ENCODE measurements at places on chromosomes 4 and X.

DNA sequence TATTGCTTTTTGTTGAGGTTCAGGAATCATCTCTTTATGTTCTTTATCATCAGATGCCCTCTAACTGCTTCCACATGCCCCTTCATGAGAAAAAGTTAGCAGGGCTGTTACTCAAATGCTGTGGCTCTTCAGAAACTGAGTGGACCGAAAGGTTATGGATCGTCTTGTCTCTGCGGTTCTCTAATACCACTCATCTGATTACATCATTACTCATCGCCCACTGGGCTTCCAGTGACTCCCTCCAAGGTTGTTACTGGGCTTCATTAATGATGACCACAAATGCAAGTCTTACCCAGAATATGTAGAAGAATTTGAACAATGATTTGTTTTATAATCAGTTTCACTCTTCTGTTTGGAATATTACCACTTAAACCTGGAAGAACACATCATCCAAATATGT is 67.7 kb downstream of the RWDD4 start:
- DNase-seq = peak; percentile 35

DNA sequence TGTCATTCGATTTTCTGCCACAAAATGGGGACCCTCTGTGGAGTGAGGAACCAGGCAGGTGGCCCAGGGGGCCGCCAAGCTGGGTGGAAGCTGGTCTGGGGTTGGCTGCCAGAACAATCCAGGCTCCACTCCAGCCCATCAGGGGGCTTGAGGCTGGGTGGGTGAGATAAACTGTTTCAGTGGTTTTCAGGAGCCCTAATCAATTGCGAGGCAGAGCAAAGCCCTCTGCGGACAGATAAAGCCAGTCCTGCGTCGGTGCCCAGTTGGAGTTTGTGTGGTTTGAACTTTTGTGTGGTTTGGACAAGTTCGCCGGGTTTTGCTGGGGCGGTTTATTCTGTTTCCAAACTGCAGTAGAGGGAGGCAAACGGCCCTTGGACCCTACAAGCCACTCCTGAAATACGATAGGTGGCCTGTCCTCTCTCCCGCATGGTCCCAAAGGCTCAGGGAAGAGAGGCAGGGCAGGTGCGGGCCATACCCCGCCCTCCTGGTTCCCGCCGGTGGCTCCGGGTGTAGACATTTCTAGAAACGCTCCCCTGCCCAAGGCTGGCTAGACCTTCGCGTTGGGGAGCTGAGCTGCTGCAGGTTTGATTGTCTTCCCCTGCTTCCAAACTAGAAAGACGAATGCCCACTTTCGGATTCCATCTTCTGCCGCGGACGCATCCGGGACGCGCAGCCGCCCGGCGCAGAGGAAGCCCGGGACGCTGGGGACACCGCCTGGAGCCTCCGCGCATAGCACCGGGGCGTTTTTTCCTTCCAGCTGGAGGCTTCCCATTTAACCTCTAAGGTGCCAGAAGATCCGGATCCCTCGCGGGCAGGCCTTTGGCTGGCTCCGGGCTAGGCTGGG is 169.0 kb upstream of the BCOR start:
- DNase-seq = peak; percentile 58

DNA sequence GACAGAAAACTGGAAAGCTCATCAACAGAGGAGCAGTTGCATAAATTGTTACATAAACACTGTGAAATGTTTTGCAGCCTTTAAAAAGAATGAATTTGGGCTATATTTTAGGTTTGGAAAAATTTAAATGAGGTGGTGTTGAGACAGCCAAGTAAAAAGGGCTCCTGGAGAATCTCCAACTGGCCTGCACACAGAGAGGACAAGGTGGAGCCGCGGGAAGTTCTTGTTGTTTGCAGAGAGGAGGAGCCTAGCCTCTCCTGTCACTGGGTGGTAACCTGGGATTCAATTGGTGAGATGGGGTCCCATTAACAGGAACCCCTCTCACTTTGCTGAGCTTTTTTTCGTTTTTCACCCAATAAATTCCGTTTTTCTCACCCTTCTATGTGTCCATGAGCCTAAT is 13.4 kb downstream of the GIMD1 start:
- no peak for DNase-seq

- DNase-seq = no peak
These were observed 31.3 kb downstream of the NYX start for GRCh38 chrX:41478381-41478911.

DNA sequence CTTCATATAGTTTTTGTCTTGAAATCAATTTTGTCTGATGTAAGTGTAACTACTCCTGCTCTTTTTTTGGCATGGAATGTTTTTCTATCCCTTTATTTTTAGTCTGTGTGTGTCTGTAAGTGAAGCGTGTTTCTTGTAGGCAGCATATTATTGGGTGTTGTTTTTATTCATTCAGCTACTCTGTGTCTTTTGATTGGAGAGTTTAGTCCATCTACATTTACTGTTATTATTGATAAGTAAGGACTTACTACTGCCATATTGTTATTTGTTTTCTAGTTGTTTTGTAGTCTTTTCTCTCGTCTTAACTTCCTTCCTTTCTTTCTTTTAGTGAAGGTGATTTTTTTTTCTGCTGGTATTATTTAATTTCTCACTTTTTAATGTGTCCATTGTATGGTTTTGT is 30.5 kb upstream of the TMLHE start:
- DNase-seq = no peak

- no peak for DNase-seq
These were observed 13.6 kb downstream of the TLR6 start for GRCh38 chr4:38842994-38843393.

- peak; percentile 75 for DNase-seq
These were observed 38.2 kb downstream of the NHS start for GRCh38 chrX:17413228-17413627.

- DNase-seq = no peak
These were observed 17.6 kb upstream of the PRDM8 start for GRCh38 chr4:80179637-80180161.

GRCh38 chrX:373641-374471 is 12.9 kb downstream of the PPP2R3B start:
- DNase-seq = no peak

DNA sequence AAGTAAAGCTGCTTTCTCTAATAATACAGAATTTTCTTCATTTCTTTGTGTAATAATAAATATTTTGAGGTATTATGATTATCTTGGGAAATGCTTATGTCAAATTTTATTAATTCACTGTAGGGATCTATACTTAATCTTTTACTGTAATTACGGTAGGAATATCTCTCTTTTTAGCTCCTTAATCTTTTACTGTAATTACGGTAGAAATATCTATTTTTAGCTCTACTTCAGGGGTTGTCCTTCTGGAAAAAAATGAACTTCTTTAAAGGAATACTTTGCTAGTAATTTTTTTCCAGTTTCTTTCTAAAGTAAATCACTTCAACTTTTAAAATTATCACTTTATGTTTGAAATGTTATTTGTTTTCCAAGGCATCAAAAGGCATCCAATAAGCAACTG is 2229.4 kb upstream of the AGA start:
- no peak for DNase-seq

GRCh38 chrX:73913580-73913979 is 350.6 kb downstream of the CHIC1 start:
- DNase-seq = no peak

DNA sequence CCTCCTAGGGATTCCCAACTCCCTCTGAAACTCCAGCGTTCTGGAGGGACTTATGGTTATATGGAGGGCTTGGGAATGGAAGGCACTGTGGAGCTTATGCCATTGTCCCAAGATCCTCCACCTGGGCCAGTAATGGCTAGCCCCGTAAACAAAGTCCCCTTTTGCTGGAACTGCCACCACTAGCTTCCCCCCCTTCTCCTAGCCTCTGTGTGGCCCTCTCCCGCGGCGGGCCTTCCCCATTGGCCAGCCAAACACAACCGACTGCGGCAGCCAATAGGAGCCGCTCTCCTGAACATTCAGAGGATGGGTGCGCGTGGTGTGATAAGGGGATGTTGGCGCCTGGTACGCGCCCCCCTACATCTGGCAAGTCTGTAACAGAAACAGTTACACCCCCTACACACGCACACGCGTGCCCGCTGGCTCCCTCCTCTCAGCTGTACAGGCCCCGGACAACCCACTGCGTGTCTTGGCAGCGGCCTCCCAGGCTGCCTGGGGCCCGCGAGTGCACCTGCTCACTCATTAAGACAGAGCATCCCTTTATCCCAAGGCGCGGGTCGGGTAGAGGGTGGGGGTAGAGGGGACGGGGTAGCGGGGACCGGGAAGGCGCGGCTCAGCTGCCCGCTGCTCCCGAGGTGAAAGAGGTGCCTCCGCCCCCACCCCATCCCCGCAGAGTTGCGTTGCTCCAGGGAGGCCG is 863 bp upstream of the RAB33A start:
- DNase-seq = peak; percentile 18

DNA sequence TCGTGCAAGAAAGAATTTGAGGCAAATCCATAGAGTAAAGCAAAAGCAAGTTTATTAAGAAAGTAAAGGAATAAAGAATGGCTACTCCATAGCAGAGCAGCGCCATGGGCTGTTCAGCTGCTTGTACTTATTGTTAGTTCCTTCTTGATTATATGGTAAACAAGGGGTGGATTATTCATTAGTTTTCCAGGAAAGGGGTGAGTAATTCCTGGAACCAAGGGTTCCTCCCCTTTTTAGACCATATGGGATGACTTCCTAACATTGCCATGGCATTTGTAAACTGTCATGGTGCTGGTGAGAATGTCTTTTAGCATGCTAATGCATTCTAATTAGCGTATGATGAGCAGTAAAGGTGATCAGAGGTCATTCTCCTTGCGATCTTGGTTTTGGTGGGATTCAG is 23.5 kb upstream of the CEP135 start:
- peak; percentile 24 for DNase-seq

DNA sequence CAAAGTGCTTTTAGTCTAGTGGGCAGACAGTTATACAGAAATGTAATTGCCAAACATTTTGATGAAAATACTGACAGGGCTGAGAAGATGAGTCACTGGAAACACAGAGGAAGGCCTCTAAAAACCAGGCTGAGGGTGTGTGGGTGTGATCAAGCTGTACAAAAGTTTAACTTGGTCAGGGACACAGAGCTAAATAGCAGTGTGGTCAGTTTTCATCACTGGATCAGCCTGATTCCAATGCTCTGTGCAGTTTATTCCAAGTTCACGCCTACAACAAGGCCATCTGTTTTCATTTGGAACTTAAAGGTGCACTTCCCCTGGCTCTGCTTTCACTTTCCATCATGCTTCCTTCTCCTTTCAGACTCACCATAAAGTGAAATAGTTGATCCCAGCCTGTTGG is 10.6 kb downstream of the CENPVL3 start:
- peak; percentile 23 for DNase-seq

- DNase-seq = peak; percentile 89
These were observed 48.3 kb downstream of the AMELX start for GRCh38 chrX:11341274-11342201.

- peak; percentile 26 for DNase-seq
These were observed 324.9 kb downstream of the PPP3CA start for GRCh38 chr4:101022151-101023024.

DNA sequence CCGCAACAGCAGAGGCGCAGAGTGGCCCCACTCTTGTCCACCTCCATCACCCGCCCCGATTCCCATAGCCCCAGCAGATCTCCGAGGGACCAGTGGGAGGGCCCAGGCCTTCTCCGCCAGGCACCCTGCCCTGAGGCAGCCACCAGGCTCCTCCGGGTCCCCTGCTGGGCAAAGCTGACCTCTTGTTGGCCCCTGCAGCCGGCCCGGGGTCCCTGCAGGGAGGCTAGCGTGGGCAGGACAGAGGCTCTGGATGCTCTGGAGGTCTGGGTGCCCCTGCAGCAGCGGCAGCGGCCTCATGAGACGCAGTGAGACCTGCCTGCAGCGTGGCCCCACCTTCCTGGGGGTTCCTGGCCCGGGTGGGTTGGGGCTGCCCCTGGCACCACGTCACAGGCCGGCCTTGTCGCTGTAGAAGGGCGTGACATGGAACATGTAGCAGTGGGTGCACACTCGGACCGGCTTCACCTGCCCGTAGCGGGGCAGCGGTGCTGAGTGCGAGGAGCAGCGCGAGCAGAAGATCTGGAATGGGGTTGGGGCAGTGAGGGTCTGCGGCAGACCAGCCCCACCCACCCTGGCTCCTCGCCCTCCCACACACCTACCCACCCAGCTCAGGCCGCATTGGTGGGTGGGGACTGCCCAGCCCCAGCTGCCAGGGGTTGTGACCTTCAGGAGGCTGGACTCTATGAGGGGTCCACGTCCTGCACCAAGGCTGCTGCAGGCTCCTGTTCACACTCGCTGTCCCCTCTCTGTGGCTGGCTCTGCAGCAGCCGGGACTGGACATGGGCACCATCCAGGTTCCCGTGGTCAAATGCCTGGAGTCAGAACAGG is 8.6 kb upstream of the MXD4 start:
- DNase-seq = no peak

DNA sequence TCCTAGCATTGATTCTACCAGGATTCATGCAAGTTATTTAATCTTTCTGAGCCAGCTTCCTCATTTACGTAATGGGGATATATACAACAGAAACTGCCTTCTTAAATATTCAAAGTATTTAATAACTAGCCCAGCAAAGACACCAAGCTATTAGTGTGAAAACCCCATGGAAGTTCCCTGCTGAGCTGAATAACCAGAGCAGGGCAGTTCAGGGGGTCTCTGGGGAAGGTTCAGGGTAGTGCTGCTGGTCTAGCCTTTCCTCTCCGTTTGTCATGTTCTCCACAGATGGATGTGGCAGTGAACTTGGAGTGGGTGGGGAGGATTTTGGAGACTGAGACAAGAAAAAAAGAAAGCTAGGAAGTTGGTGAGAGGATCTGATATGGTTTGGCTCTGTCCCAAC is 240.8 kb upstream of the TAPT1 start:
- DNase-seq = no peak

DNA sequence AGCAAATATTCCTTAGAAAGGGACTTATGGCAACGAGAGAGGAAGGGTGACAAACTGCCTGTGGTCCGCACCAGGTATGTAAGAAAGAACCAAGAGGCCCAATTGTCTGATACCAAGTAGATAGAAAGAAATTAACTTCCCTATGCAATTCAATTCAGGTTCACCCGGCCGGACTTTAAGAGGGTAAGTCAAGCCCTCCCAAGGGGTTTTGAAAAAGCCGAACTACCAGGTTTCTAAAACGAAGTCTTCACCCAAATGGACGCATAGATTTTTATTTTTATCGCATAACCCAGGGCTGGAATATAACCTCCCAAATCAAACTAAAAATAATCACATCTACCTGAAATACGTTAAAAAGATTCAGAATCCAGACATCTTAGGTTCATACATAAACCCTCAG is 1.6 kb upstream of the MAB21L2 start:
- no peak for DNase-seq

GRCh38 chr4:10121568-10122208 is 5.1 kb upstream of the WDR1 start:
- no peak for DNase-seq

- peak; percentile 22 for DNase-seq
These were observed 241.4 kb downstream of the FRMPD4 start for GRCh38 chrX:12379671-12380070.

DNA sequence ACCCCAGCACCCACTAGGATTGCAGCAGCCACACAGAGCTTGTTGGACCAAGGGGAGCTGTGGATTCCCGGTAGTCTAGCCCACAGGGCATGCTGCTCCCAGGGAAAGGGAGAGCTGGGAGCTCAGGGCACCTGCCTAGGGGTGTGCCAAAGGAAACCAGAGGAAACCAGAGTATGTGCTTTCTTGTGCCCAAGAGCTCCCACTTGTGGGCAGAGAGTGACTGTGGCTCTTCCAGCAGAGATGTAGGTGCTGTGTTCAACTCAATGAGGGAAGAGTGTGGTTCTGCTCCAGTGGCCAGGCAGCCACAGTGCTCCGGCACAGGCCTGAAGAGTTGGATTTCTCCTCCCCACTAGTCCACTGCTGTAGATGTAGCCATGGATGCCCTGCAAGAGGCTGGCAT is 1050.0 kb upstream of the INTU start:
- no peak for DNase-seq

- no peak for DNase-seq
These were observed 7.3 kb upstream of the SEL1L3 start for GRCh38 chr4:25870081-25870480.
